ENCODE measurements at places on chromosomes 16 and 17.

GRCh38 chr16:72255786-72256185, 83.8 kb upstream of the PMFBP1 start:
- no peak for DNase-seq

- DNase-seq = no peak
Observed at GRCh38 chr17:69815406-69815805, 259.6 kb upstream of the KCNJ16 start.

DNA sequence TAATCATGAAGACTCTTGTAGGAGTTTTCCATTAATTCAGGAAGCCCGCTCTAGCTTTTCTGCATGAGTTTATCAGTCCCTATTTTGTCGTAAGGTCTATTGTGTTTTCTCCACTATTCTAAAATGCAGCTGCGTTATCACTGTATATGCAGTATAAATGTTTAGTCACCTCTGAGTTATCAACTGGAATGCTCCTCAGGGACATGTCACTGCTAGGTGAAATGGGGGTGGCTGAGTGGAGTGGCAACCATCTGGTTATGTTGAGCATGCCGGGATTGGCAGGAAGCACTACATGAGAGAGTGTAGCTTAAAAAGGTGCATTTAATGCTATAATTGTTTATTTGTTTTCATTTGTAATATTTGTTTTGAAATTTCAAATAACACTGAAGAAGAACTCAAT, 285.2 kb upstream of the ELAC2 start:
- DNase-seq = no peak

- peak; percentile 8 for DNase-seq
Observed at GRCh38 chr17:10875984-10876555, 38.2 kb upstream of the PIRT start.

DNA sequence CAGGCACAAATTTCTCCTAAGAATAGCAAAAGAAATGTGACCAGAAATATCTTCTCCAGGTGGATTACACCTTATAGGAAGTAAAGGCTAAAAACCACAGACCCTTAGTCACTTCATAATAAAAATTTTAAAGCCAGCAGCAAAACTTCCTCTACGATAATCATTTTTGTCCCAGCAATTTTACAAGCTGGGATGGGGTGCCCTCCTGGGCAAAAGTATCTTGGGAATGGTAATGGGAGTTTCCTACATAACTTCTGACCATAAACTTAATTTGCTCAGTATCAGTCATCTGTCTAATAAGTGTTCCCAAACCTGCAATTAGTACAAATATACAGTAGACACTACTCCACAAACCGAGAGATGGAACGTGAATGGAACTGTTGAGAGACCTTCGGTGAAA, 3.0 kb downstream of the PHF12 start:
- DNase-seq = no peak

GRCh38 chr17:4903051-4903818, at the start of gene CHRNE:
TSS of gene CHRNE (minus strand) at chr17:4903098. CDS start at chr17:4903063, 35 bp downstream.
- DNase-seq = peak; percentile 63

- DNase-seq = no peak
Observed at GRCh38 chr16:12468552-12468951, 335.1 kb downstream of the CPPED1 start.

GRCh38 chr17:67865438-67865837, 40.1 kb downstream of the BPTF start:
- DNase-seq = no peak
